ENCODE measurements at places on chromosomes 1 and 21. TPM values are rescaled to one million over a fixed set of nuclear protein-coding genes. Genes with fewer than 3 reads are reported as not detected.

FCRL1 gene
- not detected for total RNA-seq

TMEM81 gene
- 2.3 TPM for total RNA-seq

ZNF648 gene
- not detected for total RNA-seq

FCRL5 gene
- not detected for total RNA-seq

HAO2 gene
- not detected for total RNA-seq

All from SJSA1 (cell line).